Stimulated activated CD4-positive, alpha-beta T cell treated with anti-CD3 and anti-CD28 coated beads, Interleukin-1b, Interleukin-23, amount 100 ng/mL, for 48 hours (primary cell): ENCODE measurements at places on chromosomes 6 and 20.
A peak's percentile ranks its signal among the peaks of the same experiment; 100 is the strongest.

DNA sequence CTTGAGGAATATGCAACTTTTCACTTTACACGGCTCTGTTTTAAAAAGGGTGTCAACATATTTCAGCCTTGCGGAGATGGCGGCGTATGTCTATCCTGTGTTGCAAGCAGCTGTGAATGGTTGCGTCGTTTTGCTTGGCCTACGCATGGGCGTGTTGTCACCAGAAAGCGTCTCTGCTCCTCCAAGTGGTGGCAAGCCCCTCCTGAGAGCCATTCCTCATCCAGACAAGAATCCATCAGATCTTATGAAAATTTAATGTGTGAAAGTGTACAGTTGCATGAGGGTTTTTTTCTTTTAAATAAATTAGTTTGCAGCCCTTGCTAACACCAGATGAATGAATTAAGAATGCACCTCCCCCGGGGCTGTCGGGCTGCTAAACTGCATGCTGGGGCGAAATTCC is 114.4 kb downstream of the PHACTR3 start:
- no peak for DNase-seq

GRCh38 chr6:101876431-101876830 is 482.9 kb downstream of the GRIK2 start:
- no peak for DNase-seq

- no peak for DNase-seq
Observed at GRCh38 chr20:44279228-44279627, 31.8 kb downstream of the FITM2 start.

DNA sequence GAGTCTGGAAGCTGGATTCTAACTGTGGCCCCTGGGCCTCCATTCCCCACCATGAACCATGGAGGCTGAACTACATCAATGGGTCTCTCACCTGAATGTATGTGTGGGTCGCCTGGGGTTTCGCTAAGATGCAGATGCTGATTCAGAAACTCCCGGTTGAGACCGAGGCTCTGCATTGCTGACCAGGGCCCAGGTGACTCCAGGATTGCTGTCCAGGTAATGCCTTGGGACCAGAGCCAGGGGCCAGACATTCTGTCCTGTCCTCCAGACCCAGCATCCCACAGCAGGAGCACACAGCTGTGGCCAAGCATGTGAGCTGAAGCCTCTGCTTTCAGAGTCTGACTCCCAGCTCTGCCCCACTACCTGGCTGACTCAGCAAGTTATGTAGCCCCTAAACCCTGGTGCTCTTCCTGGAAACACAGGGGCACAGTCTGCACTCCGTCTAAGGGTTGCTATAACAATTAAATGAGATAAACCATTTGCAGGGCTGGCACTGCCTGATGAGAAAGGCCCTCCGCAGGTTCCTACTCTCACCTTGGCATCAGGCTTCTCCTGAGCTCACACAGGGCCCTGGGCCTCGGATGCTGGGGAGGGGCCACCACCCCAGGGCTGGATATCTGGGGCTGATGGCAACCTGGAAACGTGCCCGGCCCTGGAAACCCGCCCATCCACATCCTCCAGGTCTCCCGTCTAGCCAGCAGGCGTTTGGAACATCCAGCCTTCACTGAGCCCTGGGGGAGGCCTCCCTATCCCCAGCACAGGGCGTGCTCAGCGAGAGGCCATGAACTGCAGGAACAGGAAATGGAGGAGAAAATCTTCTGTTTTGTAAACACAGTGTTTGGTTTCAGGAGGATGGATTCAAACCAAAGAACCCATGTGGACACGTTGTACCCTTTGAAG is 175.7 kb downstream of the DLL1 start:
- DNase-seq = no peak

GRCh38 chr6:68575765-68576439 is 59.2 kb upstream of the ADGRB3 start:
- DNase-seq = no peak

GRCh38 chr20:16390991-16391390 is 182.3 kb downstream of the KIF16B start:
- DNase-seq = no peak

DNA sequence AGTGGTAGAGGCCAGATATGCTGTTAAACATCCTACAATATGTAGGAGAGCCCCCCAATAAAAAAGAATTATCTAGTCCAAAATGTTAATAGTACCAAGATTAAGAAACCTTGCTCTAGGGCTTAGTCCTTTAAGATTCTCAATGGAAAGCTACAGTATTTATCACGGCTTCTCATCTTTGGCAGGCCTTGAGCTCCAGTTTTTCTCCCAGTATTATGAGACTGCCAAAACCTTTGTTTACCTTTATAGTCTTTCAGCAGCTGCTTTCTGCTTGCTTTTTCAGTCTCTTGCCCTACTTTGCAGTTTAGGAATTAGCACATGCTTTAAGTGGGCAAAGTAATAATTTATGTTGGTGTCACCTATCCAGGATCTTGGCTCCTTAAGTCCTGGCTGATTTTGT is 59.7 kb downstream of the NHLRC1 start:
- DNase-seq = no peak

DNA sequence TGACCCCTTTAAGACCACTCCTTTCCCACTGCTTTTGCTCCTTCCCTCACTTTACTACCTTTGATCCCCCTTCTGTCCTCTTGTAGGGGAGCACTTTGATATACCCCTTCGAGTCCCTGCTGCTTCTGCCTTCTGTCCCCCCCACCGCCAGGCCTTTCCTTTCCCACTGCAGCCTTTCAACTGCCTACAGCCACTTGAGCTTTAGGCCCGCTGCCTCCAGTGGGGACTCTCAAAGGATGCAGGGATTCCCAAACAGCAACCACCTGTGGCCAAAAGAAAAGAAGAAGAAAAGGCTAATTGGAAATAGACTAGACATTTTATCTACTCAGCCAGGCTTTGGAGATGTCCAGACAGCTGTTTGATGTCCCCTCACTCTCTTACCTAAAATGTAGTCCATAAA is 77.0 kb upstream of the DTNBP1 start:
- no peak for DNase-seq

DNA sequence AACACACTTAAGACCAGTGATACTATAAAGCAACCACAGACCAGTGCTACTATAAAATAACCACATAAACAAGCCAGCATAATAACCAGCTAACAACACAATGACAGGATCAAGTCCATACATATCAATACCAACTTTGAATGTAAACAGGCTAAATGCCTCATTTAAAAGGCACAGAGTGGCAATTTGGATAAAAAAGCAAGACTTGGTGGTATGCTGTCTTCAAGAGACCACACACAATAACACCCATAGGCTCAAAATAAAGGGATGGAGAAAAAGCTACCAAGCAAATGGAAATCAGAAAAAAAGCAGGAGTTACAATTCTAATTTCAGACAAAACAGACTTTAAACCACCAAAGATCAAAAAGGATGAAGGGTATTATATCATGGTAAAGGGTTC is 19.8 kb upstream of the ELOVL4 start:
- DNase-seq = no peak

GRCh38 chr6:109428889-109429477 is 11.4 kb downstream of the PPIL6 start:
- no peak for DNase-seq

- no peak for DNase-seq
Observed at GRCh38 chr6:107784669-107785068, 39.4 kb downstream of the SCML4 start.

GRCh38 chr6:128149796-128150195 is 248.9 kb upstream of the THEMIS start:
- no peak for DNase-seq

DNA sequence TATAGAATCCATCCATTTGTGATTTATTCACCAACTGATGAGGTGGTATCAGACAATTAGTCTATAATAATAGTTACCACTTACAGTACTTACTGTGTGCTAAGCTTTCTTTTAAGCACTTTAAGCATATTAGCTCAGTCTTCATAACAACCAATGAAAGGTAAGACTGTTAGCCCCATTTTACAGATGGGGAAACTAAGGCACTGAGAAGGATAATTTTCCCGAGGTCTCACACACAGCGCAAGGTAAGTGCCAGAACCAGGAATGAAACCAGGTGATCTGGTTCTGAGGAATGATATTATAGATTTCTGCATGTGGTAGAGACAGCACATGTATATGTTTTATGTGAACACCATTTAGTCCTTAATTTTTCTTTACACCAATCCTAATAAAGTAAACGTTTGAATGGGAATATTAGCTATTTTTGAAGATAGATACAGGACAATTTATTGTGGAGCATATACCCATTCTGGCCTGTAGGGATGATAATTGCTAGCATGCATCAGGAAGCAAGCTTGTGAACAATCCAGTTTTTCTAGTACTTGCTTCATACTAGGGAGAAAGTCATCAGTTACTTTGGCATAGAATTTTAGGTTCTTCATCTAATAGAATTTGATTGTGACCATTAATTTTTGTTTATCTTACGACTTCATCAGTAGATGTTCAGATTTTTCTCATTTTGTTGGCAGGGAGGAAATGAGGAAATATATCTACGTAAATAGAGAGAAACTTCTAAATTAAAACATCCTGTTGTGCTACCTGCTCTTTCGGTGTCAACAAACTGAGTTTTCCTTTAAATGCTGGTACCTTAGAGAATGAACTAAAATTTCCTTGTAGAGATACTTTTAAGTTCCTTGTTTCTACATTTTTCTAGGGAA is 3.0 kb downstream of the YWHAB start:
- DNase-seq = no peak

DNA sequence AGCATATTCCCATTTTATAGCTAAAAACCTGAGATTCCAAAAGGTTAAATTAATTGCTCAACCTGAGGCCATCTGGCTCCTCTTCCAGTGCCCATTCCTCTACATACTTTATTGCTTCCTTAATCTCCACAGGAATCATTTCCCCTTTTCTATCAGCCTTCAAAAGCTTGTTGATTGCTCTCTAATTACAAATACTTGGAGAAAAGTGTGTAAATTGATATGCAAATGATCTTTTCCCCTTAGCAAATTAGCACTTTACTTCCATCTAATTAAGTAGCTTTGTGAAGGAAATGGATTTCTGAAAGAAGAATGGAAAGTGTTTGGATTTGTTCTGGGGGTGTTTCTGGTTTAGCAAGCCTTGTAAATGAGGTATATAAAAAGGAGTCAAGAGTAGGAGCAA is 323.3 kb downstream of the GRIK2 start:
- DNase-seq = no peak

- no peak for DNase-seq
Observed at GRCh38 chr6:137104926-137105325, 60.2 kb upstream of the IL20RA start.

GRCh38 chr20:60062431-60063047 is 104.3 kb downstream of the CDH26 start:
- DNase-seq = no peak

DNA sequence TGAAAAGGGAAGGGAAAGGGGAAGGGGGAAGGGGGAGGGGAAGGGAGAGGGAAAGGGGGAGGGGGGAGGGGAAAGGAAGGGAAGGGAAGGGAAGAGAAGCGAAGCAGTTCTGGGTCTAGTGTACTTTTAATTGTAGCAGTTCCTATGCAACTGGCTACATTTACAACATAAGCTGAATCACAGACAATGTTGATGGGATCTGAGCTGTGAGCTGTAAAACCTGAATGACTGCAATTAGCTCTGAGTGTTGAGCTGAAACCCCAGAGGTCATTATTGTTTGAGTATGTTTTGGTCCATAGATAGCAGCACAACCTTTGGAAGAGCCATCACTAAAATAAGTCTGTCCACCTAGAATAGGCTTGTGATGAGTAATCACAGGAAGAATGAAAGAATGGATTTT is 7.2 kb upstream of the ABHD12 start:
- no peak for DNase-seq

- no peak for DNase-seq
Observed at GRCh38 chr20:17882065-17882833, 86.3 kb downstream of the SNX5 start.

- DNase-seq = peak; percentile 91
Observed at GRCh38 chr6:16684896-16685554, 76.2 kb downstream of the ATXN1 start.

DNA sequence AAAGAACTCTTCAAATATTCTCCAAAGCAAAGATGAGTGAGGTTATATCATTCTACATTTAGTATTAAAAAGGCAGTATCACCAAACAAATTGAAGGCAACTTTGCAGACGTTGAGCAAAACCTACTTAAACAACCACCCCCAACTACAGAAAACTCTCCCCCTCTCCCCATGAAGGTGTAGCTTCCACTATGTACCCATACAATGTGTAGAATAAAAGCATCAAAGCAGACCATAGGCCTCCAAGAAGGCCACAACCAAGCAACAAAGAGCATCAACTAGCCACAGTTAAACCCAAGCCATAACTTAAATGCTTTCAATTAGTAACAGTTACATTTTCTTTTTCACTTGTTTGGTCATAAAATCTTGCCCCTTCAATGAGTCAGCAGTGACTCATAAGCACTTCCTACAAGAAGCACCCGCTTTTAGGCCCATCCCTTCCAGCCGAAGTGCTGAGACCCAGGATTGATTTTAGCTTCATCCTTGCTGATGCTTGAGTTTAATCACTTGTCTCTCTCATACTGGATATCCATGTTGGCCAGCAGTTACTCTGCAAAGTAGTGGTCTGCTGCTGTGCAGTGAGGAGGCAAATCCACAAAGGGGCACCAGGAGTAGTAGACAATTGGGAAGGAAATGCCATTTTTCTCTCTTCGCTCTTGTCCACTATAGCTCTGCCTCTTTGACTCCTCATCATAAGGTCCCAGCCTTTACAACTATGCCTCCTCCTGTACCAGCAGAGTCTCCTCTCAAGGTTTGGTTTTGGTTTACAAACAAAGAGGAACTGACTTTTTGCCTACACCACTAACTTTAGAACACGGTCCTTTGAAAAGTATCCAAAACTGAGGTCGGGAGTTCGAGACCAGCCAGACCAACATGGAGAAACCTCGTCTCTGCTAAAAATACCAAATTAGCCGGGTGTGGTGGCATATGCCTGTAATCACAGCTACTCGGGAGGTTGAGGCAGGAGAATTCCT is 8.4 kb upstream of the NUP153 start:
- DNase-seq = peak; percentile 52

DNA sequence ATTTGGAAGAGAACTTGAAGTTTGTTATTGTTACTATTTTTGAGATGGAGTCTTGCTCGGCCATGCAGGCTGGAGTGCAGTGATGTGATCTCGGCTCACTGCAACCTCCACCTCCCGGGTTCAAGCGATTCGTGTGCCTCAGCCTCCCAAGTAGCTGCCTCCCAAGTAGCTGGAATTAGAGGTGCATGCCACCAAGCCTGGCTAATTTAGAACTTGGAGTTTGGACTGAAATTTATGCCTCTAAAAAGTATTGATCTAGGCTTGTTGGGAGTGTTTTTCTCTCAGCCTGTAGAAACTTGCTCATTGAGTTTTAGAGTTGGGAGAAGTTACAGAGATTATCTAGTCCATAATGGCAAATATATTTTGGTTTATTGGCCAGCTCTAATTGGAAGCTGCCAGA is 4.1 kb downstream of the ITCH start:
- no peak for DNase-seq

DNA sequence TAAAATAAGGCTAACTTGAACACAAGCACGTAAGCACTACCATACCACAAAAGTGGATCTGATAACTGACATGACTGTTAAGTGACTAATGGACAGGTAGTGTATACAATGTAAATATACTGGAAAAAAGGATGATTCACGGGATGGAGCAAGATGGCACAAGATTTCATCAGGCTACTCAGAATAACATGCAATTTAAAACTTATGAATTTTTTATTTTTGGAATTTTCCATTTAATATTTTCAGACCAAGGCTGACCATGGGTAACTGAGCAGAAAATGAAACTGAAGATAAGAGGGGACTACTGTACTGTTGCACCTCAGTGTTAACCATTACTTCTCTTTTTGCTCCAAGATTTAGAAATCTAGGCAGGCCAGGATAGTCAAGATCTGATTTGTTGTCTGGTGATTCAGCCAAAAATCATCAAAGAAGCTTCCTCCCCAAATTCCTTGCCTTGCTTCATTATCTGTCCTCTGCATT is 45.4 kb downstream of the TPBG start:
- no peak for DNase-seq

GRCh38 chr6:128487746-128488145 is 32.7 kb downstream of the PTPRK start:
- DNase-seq = no peak
